ENCODE measurements at places on chromosomes 3 and 15.

DNA sequence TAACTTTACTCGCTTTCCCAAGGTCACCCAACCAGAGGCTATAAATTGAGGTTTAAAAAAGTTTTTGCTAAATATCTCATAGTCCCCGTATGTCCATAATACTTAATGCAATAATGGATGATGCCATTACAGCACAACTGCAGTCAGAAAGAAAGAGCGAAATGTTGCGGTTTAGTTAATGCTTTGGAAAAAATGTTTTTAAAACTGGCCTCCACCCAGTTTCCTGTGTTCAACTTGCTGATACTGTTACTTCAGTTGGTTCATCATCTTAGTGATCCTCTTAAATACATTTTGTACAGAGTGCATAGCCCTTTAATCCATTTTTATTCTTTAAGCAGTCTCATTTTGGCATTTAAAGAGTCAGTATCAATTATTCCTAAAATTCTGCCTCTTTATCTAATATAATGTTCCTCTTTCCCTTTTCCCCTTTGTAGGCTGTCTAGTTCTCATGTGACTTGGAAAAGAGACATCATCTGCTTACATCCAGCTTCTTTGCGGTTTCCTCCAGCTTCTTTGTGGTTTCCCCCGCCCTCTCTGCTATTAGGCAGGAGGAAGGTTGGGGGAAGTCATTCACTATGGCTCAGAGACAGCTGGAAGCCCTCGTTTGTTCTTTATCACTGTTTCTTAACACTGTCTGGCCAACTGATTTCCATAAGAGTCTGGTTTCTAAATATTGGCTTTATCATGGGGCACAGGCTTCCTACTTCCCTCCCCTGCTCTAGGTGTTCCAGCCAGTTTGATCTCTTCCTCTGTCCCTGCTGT lies 154.3 kb downstream of the GOLIM4 start:
- DNase-seq, result peak; percentile 37

- no peak for DNase-seq
Measured at GRCh38 chr3:50632450-50632849, 15.5 kb downstream of the MAPKAPK3 start.

- no peak for DNase-seq
Measured at GRCh38 chr3:53170325-53171063, 9.5 kb downstream of the PRKCD start.

DNA sequence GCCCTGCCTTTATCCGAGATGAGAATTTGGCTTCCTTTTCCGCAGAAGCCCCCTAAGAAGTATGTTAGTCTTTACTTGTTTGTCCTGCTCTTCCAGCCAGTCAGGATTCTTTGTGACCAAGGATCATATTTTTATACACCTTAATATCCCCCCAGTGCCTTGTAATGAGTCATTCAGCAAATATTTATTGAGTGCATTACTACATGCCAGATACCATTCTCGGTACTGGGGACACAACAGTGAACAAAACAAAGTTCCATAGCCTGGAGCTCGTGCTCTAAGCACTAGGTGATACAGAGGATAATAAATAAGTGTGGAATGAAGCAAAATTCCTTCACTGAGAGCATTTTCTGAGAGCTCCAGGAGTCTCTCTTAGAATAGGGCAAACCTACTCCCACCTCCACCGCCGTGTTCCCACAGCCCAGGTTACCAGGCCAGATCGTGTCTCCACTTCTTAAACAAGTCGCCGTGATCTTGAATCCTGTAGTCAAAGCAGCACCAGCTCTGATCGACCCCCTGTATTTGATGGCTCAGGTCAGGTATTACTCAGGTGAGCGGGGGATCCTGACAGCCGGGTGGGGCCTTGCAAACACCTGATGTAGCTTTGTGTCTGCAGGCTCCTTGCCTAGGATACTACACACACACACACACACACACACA lies 18.5 kb downstream of the TTC21A start:
- DNase-seq, result peak; percentile 83

DNA sequence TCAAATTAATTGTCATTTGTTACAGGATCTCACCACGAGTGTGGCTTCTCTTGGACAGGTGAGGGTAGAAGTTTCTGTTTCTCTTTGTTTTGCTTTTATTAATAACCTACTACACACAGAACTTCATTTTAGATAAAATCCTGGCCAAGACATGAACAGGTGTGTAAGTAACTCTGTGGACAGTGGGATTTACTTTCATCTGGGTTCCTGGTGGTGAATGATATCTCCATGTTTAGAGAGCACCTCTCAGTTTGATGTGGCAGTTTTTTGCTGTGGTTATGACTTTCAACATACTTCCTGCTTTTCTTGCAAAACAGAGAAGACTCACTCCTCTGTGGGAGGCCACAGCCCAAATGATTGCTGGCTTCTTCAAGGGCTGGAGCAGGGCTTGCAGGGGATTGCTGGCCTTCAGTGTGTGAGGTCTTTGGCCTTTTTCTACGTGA lies 71.1 kb upstream of the XCR1 start:
- peak; percentile 79 for DNase-seq

GRCh38 chr3:30347679-30348216 lies 258.7 kb upstream of the TGFBR2 start:
- DNase-seq, result peak; percentile 76

DNA sequence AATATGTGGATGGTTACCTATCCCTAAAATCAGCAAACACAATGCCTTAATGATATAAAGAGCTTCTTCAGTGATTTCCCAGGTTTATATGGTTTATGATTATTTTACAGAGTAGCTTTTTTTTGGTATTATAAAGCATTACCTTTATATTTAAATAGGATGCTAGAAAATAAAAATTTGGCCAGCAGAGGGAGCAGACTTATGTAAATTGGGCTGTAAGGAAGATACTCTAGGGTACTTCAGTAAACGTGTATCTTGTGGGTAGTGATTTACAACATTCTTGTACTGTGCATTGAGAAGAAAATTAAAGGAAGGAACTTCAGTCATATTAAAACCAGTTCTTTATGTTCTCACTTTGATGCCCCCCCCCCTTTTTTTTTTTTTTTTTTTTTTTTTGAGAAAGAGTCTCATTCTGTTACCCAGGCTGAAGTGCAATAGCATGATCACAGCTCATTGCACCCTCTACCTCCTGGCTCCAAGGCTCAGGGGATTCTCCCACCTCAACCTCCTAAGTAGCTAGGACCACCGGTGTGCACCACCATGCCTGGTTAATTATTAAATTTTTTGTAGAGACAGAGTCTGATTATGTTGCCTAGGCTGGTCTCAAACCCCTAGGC lies 167.9 kb downstream of the BBX start:
- peak; percentile 68 for DNase-seq

DNA sequence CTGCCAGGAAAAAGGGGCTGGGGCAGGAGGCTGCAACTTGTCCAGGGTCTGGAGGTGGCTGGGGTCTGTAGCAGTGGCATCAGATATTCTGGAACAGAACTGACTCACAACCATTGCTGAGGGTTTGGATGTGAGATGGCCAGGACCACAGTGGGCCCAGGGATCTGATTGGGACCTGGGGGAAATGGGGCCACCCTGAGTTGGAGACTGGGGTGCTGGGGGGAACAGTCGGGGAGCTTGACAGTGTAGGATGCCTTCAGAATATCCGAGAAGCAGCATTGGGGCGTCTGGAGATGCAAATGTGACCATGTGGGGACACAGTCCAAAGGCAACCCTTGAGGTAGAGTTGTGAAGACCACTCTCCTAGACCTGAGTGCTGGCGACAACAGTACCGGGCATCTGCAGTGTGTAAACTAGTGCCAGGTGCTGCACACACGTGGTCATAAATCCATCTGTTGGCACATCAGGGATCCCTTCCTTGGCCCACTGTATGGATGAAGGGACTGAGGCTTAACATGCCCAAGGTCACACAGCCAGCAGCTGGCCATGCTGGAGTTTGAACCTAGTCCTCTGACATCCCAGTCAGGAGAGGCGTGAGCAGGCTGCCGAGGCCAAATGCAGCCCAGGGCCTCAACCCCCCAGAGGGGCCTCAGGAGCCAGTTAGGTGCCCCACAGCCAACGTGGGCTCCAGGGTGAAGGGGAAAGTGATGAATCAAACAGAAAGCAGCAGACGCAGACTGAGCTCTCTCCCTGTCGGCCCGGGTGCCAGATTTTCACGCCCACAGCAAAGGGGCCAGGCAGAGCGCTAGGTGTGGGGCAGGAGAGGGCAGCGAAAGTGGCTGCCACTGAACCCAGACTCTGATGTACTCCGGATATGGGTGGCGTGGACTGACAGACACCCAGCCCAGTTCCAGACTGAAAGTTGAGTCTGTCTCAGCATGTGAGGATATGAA lies 18.8 kb downstream of the HEMK1 start:
- DNase-seq, result no peak

- DNase-seq, result peak; percentile 62
Measured at GRCh38 chr15:91561371-91562100, 292.0 kb upstream of the SLCO3A1 start.

- no peak for DNase-seq
Measured at GRCh38 chr3:155252021-155252420, 41.5 kb downstream of the STRIT1 start.

- no peak for DNase-seq
Measured at GRCh38 chr15:86837294-86838061, 757.8 kb downstream of the AGBL1 start.

GRCh38 chr15:49238342-49238741 lies 68.3 kb downstream of the GALK2 start:
- no peak for DNase-seq

- peak; percentile 59 for DNase-seq
Measured at GRCh38 chr15:56821721-56822425, 88.6 kb upstream of the ZNF280D start.

- DNase-seq, result no peak
Measured at GRCh38 chr15:27449941-27450340, 479.0 kb downstream of the GABRG3 start.

- no peak for DNase-seq
Measured at GRCh38 chr15:40407330-40407990, 1.9 kb downstream of the IVD start.

DNA sequence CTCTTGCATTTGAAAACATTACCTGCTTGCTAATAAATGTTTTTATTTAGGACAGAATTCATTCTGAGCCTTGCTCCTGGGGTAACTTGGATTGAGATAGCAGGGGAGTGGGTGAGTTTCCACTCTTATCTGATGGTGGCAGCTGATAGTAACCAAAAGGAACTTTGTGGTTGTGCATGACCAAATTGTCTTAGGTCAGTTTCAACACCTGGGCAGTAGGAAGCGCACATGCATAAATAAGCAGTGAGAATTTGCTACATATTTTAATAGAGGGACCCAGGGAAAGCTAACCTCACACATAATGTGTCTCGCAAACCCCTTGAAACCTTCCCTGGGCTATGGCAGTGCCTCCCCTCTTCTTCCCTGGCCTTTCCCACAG lies 65.4 kb upstream of the XCR1 start:
- no peak for DNase-seq

DNA sequence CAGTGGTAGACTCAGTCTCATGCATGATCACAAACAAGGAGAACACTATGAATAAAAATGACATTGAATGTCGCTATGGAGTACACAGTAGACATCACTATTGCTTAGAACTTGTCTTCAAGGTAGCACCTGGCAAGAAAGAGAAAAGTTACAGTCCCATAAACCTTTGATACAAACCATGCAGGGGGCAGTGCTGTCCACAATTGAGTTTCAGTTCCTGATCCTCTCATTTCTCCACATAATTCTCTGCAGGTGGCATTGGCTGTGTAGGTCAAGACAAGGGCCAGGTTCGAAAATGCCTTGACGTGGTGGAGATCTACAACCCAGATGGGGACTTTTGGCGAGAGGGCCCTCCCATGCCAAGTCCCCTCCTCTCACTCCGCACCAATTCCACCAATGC lies 47.9 kb downstream of the KBTBD12 start:
- no peak for DNase-seq

- DNase-seq, result no peak
Measured at GRCh38 chr3:126399756-126400155, 5.0 kb downstream of the CFAP100 start.

GRCh38 chr3:45329761-45330305 lies 58.5 kb upstream of the LARS2 start:
- DNase-seq, result no peak

DNA sequence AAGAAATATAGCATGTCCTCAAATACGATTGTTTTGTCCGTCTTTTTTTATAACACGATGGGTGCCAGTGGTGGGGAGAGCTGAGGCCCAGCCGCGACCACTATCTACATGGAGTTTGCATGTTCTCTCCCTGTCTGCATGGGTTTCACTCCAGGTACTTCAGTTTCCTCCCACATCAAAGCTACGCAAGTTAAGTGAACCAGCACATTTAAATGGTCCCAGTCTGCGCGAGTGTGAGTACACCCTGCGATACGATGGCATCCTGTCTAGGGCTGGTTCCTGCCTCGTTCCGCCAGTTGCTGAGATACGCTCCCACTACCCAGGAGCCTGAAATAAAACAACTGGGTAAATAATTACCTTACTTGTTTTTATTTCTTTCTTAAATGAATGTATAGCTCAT lies 40.6 kb downstream of the ATP13A3 start:
- no peak for DNase-seq

DNA sequence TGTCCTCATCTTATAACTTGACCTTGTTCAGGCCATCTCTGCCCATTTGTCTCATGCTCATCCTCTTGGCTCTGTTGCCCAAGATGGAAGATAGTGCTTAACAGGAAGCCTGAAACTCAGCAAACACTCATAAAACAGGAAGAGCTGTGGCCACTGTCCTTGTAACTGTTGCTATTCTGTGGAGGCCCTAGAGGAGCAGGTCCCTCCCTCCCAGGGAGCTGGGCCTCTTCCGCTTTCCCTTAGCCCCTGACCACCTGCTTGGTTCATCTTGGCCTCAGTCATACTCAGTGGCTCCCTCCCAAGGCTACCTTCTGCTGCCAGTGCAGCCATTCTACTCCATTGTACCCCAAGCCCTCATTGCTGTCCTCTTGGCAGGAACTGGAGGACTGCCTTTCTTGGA lies 3.5 kb downstream of the MAPKAPK3 start:
- DNase-seq, result no peak

DNA sequence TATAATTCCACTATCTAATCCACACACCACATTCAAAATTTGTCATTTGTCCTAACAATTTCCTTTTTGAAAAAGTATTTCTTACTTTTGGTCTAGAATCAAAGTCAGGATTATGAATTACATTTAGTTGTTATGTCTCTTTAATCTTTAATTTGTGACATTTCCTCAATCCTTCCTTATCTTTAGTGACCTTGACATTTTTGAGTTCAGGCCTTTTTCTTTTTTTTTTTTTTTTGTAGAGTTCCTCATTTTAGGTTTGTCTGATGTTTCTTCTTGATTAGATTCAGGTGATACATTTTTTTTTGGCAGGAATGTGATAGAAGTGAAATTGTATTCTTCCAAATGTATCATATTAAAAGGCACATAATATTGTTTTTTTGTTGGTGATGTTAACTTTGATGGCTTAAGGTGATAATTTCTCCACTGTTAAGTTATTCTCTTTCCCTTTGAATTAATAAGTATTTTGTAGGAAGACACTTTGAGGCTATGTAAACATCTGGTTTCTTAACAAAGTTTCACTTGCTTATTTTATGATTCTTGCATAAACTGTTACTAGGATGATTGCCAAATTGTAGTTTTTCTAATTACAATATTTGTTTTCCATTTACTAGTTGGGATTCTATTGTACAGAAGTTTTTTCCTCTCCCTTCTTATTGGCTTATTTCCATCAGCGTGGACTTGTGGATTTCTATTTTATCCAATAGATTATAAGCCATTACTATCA lies 16.3 kb downstream of the SLC35G2 start:
- no peak for DNase-seq

Data from renal cortical epithelial cell (primary cell).